ENCODE measurements at places on chromosomes 4 and X.
A peak's percentile ranks its signal among the peaks of the same experiment; 100 is the strongest.

DNA sequence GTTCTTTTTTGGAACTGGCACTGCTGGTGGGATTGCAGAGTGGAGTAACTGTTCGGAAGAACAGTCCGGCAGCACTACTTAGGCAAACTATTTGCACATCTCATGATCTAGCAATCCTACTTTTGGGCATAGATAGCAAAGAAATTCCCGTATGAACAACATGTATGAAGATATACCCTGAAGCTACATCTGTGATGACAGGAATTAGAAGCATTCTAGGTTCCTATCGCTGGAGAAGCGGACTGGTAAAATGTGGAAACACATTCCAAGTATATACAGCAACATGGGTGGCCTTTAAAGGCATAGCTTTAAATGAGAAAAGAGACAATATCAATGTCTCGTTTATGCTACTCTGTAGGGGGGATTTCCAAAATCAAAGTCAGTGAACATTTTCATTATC, 3.1 kb downstream of the DCAF16 start:
- DNase-seq, result no peak

DNA sequence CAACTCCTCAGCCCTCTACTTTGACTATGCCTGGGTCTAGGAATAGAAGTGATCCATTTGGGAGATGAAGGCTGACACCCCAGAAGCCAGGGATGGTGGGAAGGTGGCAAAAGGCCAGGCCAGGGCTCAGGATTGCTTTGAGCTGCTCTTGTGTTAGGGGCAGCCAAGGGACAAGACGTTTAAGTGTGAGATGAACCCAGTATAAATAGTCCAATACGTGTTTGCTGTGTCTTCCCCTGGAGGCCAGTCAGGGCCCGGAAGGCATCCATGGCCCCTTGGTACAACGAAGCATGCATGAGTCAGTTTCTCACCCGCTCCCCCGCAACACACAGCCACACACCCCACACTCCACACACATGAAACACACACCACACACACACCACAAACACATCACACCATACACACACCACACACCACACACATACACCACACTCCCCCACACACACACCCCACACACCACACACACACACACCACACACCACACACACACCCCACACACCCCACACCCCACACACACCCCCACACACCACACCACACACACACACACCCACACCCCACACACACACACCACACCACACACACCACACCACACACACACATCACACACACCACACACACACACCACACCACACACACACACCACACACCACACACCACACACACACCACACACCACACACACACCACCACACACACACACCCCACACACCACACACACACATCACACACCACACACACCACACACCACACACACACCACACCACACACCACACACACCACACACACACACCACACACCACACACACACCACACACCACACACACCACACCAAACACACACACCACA, 5.1 kb downstream of the STARD8 start:
- peak; percentile 23 for DNase-seq

GRCh38 chr4:77734928-77735327, 84.2 kb downstream of the CNOT6L start:
- peak; percentile 55 for DNase-seq

DNA sequence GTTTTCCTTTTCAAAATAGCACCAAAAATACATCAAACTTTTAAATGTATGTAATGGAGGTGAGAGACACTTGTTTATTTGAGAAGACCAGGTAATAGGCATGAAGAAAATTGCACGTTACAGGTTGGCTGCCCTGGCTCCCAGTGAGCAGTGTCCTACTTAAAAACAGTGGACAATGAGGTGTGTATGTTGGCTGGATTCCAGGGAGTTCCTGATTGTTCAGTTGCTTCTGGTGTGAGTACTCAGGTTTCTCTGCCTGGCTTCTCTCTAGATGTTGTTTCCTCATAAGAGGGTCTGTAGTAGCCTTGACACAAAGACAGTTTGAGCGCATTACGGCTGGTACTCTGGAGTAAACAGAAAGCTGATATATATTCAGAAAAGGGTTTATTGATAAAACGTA, 29.4 kb downstream of the SNX25 start:
- DNase-seq, result peak; percentile 38

- peak; percentile 58 for DNase-seq
These were observed 9.0 kb upstream of the SLC26A1 start for GRCh38 chr4:1002131-1002630.

DNA sequence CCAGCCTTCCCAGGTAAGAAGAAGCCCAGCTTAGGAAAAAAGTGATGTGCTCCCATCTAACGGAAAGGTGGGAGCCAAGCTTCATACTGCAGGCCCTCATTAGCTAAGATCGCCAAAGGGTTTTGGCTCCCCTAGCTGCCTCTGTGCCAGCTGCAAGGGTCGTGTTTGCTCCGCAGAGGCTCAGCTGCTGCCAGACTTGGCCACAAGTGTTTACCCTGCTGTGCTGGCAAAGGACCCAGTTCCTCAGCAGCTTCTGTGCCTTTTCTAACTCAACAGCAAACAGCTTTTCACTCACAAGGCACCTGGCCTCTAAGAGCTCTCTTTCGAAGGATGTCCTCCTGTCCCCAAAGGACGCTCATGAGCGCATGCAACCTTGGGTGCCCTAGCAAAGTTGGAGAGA, 12.2 kb upstream of the VMA21 start:
- no peak for DNase-seq

DNA sequence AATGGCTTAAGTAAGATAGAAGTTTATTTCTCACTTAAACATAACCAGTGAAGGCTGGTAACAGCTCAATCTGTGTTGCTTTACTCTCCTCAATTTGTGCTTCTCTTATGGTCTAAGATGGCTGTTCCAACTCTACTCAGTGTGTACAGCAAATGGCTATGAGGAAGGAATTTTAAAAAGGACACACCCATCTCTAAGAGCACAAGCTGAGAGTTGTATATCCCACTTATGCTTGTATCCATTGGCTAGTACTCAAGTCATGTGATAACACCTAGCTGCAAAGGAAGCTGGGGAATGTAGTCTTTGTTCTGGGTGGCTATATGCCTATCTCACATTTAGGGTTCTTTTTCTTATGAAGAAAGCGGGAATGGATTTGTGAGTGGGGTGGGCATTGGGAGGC, 63.3 kb downstream of the GPAT3 start:
- peak; percentile 68 for DNase-seq

DNA sequence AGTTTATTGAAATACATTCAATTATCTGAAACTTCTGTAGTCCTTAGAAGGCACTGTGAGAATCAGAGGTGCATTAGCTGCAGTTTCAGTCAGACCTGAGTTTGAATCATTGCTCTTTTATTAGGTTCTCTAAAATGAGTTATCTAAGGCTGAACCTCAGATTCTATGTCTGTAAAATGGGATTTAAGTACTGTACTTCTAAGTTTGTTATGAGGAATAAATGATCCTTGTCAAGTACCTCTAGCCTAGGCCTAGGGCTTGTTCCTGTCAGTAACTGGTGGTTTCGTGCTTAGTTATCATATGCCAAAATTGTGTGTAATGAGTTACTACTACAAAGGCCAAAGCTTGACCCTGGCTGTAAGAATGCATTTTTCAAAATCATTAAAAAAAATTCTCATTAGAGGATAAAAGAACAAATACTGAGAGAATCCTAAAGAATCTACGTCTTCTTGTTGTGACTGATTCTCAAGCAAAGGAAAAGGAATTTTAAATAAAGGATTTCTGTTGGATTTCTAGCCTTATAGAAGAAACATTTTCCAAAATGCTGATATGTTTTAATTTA, 65.8 kb downstream of the SLIT2 start:
- peak; percentile 22 for DNase-seq

DNA sequence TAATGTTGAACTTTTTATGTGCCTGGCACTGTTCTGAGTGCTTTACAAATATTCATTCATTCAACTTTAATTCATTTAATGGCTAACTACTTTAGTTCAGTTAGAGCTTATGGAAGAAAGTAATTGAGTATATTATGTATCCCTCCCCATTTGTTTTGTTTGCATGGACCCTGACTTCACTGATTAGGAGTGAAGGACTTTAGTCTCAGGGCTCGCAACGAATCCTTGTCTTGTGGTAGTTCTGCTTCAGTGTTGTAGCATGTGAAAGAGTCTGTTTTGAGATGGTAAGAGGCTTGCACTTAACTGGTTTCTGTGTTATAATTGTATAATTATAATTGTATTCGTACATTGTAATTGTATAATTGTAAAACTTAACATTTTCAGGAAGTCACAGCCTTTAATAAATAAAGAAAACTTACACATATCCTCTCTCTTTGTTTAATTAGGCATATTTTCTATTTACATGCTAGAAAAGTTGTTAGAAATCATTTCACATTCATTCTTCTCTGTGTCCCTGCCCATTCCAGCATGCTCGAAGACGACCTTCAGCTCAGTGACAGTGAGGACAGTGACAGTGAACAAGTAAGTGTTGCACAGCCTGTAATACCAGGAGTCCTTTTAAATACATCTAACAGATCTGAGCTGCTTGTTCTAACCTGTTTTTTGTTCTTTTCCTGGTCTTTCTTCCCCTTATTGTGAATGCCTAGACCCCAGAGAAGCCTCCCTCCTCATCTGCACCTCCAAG, 115.1 kb downstream of the KLHL8 start:
- no peak for DNase-seq

- peak; percentile 38 for DNase-seq
These were observed 155.6 kb downstream of the PCDH7 start for GRCh38 chr4:30875658-30876269.

GRCh38 chr4:2935762-2936743, 27.2 kb downstream of the NOP14 start:
- DNase-seq, result peak; percentile 63

DNA sequence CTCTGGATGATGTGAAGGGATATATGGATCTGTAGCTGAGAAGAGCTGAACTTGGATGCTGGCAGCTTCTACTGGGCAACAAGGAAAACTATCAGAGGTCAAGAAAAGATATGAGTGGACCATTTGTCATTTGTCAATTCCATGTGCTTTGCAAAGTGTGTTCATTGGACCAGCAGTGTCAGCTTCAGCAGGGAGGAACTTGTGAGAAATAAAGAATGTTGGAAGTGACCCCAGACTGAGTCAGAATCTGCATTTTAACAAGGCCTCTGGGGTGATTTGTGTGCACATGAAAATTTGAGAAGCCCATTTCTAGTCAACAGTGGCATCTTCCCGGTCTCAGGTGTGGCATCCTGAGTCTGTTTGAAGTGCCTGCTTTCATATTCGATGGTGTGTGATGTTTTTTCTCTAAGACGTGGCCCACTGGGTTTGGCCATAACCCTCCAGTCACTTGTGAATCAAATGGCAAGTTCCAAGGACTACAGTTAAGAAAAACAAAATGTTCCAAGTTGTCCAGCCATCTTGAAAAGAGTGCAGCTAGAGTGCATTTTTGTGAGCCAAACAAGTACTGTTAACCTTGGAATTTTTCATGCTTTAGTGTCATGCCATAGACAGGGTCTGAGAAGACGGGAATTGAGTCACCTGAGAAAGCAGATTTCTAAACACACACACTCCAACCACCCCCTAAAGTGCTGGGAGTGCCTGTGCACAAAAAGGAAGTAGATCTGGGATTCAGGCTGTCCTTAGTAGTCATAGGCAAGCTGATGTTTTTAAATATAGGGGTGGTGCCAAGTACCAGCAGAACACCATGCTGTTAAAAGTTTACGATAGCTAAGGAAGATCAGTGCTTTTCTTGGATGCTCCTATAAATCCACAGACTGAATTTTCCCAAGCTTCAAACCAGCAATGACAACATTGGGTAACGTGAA, 26.4 kb downstream of the GPM6B start:
- DNase-seq, result peak; percentile 49

DNA sequence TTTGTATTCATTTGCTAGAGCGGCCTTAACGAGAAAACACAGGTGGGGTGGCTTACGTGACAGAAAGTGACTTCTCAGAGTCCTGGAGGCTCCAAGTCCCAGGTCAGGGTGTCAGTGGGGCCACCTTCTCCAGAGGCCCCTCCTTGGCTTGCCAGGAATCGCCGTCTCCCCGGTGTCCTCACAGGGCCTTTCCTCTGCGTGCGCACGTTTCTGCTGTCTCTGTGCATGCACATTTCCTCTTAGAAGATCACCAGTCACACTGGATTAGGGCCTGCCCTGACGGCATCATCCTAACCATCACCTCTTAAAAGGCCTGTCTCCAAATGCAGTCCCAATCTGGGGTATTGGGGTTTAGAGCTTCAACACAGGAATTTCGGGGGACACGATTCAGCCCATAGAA, 63.8 kb upstream of the HELT start:
- no peak for DNase-seq

GRCh38 chr4:39658756-39659155, 20.1 kb upstream of the SMIM14 start:
- DNase-seq, result peak; percentile 41

DNA sequence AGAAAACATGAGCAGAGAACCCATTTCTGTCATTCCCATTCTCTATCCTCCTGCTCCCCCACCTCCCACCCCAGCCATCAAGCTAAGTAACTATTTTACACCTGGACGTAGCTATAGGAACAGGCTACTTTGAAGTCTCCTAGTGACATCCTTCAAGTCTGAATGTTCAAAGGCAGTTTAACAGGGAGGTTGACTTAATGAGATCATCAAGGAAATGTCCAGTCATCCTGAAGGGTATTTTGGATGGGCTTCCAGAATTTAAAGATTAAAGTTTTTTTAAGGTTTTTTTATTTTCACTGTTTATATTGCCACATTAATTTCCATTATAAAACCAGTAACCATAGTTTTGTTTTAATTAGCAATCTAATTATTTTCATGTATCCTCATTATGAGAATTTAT, 41.1 kb downstream of the HPF1 start:
- DNase-seq, result peak; percentile 60

DNA sequence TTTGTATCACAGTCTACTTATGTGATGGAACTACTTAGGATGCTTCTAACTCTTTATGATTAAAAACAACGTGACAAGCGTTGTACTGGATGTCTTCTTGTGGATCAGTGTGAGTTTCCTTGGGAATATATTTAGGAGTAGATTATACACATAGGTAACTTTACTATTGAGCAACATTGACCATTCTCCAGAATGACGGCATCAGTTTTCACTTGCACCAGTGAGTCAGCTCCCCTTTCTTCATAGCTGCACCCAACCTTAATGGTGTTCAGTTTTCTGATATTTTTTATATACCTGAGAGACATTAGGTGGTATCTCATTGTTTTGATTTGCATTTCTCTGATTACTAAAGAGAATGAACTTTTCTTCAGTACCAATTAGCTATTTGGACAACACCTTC, 343.9 kb downstream of the ADGRL3 start:
- no peak for DNase-seq

GRCh38 chrX:54048412-54048811, 4.1 kb upstream of the PHF8 start:
- DNase-seq, result no peak

DNA sequence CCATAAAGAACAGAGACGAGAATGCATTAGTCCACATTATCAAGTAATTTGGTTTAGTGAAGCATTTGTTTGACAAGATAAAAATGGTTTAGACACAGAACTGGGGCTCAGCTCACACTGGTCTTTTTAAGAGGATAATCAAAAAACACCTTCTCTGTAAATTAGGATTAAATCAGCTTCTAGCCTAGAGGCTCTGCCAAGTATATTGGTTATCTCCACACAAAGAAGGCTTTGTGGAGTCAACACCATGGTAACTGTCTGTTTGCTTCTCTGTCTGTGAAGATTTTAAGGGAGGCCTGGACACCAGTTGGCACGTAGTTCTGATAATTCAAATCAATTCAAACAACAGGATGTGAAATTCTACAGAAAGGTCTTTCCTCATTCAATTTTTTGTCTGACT, 687.0 kb downstream of the DMD start:
- DNase-seq, result no peak

- DNase-seq, result peak; percentile 46
These were observed 4.3 kb downstream of the DMD start for GRCh38 chrX:33207056-33207455.

Measured in cardiac fibroblast (primary cell).